ENCODE measurements at places on chromosomes 5 and 9.

GRCh38 chr5:106974272-106974671 lies 696.5 kb downstream of the EFNA5 start:
- no peak for DNase-seq

GRCh38 chr9:69867081-69867814 lies 46.6 kb downstream of the CFAP95 start:
- no peak for DNase-seq

DNA sequence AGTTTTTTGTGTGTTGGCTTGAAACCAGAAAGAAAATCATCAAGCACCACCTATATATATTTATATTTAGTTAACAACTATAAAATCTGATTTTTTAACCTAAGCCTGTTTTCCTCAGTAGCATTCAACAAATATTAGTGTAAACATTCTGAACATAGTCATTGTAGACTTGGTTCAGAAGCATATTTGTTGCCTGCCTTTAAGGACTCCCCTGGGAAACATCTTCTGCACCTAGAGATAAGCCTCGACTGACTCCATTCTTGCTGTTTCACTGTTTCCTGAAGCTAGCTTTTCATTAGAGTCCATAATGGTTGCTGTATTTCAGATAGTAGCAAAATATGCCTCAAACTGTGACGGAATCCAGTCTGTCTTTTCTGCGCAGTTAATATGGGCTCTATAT lies 123.5 kb downstream of the TRIO start:
- DNase-seq, result no peak

- no peak for DNase-seq
Observed at GRCh38 chr9:133534346-133535291, at the start of gene ADAMTSL2. TSS of gene ADAMTSL2 (plus strand) at chr9:133534704. CDS start at chr9:133536713, 2,009 bp downstream.

GRCh38 chr5:125200866-125201373 lies 454.5 kb upstream of the ZNF608 start:
- no peak for DNase-seq

DNA sequence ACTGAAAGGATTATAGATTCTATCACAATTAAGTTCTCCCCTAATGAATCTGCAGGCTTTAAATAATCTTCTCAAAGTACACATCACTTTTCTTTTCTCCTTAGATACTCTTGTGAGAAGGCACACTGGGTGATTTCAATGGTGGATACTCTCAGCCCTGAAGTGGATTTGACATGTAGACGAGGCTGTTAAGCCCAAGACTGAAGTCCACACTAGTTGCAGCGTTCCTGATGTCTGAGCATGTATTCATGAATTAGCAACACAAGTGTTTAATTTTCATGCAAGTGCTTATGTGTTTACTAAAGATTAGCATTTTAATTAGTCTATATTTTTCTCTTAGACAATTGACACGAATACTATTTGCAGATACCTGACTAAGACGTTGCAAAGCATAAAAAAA lies 218.9 kb downstream of the TMEM161B start:
- no peak for DNase-seq

- DNase-seq, result peak; percentile 53
Observed at GRCh38 chr9:113340011-113340699, at the start of gene WDR31. TSS of gene WDR31 (minus strand) at chr9:113340275. CDS start at chr9:113332022, 8,253 bp downstream.

GRCh38 chr9:20684875-20685696 lies 1.0 kb downstream of the FOCAD start:
- DNase-seq, result no peak

DNA sequence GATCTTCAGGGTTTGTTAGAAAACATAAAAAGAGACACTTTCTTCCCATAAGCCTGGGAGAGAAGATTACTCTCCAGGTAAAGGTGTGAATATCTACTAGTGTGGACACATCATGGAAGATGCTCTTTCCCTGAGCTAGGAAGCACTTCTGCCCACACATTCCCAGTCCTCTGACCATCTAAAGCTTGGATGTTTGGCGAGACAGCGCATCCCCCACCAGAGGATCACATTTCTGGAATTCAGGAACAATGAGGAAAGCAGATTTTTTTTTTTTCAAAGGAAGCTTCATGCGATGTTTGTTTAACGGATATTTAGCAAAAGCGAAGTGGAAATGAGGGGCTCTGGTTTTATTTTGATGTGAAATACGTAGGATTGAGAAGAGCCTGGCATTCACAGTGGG lies 6.2 kb downstream of the SVEP1 start:
- no peak for DNase-seq

DNA sequence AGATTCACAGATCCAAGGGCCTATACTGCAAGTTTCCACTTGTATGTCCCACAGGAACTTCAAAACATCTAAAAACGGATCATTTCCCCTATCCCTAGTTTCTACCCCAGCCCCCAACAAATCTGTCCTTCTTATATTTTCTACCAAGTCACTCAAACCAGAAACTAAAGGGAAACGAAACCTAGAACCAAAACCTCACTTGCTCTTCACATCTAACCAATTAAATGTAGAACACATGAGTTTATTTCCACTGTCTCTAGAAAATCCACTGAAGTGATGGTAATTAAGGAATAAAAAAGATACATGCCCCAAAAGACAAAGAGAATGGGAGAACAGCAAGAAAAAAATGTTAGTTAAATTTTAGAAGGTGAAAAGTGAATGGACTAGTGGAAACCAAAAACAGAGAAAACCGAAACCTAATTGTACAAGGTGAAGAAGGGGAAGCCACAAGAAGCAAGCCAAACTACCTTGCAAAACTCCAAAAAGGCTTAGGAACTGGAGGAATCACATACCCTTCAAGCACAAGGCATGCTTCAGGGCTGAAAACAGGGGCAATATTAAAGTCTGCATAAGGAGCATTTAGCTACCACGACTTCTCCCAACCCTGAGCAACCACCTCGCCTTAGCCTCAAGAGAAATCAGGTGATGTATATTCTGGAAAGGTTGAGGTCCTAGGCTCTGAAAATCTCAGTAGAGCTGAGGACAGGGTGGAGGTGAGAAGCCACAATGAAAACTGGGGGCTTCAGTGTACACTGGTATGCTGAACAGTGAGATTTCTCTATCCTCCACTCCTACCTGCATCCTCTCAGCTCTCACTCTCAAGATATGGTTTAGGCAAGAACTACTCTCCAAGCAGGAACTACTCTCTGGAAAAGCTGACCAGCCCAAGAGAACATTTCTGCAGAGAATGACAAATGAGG lies 11.1 kb downstream of the SMU1 start:
- DNase-seq, result no peak

- no peak for DNase-seq
Observed at GRCh38 chr9:93945400-93946337, 9.5 kb downstream of the BARX1 start.

GRCh38 chr5:5494489-5495402 lies 72.3 kb downstream of the ICE1 start:
- DNase-seq, result peak; percentile 81

DNA sequence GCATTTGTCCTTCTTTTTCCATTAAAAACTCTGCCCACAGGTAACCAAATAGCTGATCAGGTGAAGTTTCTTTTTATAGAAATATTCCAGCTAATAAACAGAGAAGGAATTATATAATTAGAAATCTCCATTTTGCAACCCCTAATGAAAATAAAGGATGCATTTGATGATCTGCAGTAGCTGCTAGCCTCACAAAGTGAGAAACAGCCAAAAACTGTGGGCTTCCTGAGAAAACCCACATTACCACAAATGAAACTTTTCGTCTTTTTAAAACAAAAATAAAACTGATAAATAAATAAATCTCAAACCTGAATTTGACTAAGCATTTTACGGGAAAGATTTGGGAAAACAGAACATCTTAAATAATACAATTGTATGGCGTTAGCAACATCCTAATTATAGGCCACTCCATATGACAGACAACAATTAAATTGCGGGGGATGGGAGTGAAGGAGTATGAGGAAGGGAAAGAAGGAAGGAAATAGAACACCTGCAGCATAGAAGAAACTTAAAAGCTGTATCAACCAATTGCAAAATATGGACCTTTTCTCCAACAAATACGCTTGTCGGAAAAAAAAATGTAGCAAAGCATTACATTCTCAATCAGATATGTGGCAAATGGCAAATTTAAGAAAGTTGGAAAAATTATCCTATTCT lies 283.0 kb upstream of the ITGA1 start:
- DNase-seq, result no peak

DNA sequence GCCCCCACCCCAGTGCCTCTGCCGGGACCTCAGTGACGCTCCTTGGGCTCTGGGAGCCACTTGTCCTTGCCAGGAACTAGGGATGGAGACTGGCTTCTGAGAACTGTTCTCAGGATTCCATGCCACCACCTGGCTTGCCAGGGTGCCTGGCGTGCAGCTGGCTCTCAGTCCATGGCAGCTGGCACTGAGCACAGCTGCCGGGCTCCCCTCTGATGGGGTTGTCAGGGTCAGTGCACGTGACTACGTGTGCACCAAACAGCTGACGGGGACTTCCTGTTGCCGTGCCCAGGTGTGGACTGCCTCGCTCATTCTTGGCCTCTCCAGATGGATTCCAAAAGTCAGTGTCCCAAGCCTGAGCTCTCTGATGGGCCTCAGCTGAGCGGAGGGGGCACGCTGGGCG lies 9.4 kb downstream of the KCNT1 start:
- no peak for DNase-seq

DNA sequence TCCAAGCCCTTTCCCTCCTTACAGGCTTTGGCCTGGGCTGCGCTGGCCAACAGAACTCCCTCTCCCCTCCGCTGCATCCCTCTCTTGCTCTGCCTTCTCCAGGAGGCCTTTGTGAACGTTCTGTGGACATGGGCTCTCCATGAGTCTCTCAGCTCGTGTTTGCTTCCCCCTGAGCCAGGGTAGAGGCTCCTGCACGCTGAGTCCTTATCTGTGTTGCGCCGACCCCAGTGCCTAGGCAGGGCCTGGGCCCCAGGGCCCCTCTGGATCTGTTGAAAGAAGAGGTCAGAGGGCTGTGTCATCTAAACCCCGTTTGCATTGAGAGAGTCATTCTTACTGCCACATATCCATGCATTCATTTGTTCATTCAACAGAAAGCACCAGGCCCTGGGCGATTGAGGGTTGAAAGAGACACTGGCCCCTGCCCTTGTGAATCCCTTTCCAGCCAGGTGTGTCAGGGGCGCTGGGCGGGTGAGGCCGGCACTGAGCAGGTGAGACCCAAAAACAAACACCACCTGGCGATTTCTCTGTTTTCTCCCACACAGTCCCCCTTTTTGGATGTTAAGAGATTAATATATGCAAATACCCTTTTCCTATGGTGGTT lies 111.2 kb upstream of the IER5L start:
- no peak for DNase-seq

DNA sequence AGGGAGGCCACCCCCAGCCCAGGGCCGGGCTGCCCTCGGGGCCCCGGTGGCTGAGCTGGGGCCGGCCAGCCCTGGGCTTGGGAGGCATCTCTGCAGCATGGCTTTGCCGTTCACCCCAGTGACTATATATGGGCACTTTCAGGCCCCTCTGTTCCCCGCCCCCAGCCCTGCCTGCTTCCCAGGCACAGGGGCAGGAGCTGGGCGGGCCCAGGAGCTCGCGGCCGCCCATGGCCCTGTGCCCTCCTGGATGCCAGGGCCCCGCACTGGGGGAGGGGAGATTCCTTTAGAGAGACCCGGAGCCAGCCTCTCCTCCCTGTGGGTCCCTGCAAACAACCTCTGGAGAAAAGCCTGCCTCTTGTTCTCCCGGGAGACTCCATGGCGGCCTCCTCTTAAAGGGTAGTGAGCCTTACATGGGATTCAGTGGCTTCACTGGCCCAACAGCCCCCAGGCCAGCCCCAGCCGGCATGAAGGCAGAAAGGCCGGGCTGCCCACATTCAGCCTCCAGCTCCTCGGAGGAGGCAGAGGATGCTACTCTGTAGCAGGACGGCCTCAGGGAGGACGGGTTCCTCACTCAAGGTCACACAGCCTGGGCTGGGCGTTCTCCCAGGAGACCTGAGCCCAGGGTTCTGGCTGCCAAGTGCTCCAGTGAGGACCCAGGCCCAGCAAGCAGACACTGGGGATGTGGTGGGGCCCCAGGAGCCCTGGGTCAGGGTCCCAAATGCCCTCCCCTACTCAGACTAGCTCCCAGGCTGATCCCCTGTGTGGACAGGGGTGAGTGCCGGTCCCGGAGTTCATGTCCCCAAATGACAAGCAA lies 4.1 kb downstream of the NACC2 start:
- no peak for DNase-seq

DNA sequence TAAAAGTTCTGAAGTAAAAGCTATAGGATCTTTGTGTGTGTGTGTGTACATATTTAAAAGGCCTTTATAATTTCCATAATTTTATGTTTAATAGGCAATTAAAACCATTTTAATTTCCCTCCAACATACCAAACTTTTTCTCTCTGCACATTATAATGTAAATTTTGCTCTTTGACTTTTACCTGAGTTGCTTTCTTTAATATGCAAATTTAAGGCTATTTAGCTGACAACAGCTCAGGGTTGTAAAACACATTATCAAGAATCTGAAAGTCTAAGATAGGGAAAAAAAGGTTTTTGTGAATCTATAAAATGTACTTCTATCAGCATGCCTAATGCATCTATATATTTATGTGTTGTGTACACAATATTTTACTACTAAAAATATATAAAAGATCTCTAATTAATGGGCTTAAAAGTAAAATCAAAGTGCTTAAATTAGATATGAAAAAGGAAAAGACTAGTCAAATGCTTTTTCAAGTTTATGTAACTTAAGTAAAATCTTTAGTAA lies 239.6 kb upstream of the RAI14 start:
- no peak for DNase-seq

DNA sequence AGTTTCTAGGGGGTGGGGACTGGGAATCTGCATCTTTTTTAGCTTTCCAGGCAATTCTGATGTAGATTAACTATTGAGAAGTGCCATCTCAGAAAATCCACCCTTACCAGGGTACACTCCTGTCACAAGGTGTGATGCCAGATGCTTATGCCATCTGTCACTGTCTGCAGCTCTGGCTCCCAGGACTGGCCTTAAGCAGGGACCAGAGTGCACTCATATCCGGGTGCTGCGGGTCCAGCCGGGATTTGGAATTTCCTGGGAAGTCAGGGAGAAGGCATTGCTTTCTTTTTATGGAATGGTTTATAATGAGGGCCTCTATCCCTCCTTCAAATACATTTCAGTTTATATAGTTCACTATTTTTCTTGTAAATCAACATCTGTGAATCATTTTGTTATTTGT lies 92.6 kb downstream of the TMEM174 start:
- no peak for DNase-seq

DNA sequence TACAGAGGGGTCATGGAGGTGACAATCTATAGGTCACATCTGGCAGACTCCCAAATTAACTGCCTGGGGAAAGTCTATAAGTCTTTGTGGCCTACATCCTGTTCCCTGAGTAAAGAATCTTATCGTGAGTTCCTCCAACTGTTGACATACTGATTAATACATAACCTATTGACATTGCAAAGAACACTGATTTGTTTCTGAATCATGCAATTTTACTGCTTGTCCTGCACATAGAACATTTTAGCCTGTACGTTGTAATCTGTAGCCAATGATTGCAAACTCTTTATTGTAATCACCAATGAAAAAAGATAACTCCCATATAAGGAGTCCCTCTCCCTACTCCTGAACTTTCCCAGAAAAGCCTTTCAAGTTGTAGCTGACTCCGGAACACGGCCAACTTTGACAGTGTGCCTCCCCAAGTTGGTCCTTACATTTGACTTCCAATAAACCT lies 18.8 kb upstream of the OR2K2 start:
- no peak for DNase-seq

DNA sequence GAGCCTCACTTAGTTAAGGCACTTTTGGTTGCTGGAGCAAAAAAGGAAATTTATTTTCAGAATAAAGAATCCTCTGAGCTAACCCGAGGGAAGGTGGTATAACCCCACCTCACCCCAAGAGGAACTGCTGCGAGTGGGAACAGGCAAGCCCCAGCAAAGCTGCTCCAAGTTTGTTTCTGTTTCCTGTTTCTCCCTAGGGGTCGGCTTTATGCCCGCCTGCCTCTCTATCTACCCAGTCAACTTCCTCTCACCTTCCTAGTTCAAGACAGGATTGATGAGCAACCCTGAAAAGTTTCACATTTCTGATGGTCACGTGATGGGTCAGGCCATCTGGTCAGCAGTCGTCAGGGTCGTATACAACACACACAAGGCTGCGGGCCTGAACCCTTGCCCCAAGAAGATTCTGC lies 31.1 kb downstream of the TRIO start:
- no peak for DNase-seq
